Stimulated activated CD8-positive, alpha-beta memory T cell treated with anti-CD3 and anti-CD28 coated beads, Interleukin-2, amount 100 ng/mL, for 48 hours (primary cell): ENCODE measurements at places on chromosomes 6 and 20.

DNA sequence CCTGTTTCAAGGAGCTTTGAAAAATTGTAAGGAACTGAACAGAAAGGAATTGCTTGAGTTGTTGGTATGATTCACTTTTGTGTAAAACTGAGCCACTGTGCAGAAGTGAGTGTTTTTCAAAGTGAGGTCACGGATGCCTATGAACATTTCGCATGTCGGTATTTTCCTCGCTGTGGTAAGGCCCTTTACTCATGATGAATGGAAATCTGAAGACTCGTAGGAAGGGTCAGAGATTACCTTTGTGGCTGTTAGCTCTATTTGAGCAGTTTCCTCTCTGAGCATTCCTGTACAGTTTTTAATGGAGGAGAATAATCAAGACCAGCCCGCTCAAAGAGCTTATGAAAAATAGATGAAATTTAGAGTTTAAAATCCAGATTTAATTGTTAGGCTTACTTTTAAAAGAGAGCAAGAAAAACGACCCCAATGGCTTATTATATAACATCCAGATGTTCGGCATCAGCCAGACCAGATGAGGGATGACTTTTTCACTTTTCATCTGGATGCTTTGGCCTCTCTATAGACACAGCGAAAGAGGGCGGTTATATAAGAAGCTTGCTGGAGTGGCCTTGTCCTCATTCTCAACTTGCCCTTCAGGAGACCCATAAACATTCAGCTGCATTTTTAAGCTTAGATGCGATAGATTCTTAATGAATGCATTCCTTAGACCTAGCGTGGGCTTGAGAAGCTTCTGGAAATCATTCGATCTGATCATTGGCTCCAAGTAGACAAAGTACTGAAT, 99.5 kb downstream of the CD83 start:
- no peak for DNase-seq

GRCh38 chr20:6295127-6295866, 172.5 kb upstream of the FERMT1 start:
- no peak for DNase-seq

DNA sequence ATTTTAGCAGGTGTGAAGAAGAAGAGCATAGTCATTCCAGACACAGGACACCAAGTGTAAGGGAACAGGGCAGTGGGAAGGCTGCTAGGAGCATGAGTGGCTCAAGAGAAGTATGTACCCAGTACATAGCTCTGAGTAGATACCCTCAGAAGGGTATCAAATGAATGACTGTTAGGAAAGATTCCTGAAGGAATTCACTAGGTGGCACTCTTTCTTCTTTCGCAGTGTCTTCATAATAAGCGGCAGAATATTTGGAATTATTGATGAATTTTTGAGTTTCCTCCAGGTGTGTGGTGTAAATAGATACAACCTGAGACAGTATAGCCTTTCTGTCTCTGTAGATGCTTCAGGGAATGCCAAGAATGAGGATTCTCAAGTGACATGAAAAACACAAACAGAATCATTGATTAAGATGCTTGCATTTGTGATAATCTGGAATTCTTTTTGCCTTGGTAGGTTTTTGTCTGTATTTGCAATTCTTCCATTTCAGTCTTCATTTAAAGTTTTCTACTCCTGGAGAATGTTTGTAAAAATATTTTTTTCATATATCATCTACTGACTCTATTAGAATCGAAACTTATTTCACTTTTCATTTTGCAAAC, 264.3 kb upstream of the RIMS1 start:
- no peak for DNase-seq

GRCh38 chr20:10131732-10132345, 86.8 kb upstream of the SNAP25 start:
- no peak for DNase-seq

- no peak for DNase-seq
These were observed 145.3 kb upstream of the SPACA1 start for GRCh38 chr6:87902383-87902782.

DNA sequence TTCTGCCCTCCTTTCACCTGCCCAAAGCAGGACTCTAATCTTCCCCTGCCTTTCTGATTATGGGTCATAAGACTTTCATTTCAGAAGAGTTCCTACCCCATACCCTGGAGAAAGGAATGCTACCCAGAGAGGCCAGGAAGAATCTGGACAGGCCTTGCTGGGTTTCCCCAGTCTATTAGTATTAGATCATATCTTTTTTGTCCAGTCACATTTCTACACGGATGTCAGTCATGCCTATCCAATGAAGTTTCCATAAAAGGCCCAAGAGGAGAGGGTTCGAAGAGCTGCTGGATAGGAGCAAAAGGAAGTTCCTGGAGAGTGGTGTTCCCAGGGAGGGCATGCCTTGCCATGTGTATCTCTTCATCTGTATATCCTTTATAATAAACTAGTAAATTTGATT, 3.2 kb downstream of the POLH start:
- DNase-seq, result no peak

- DNase-seq, result no peak
These were observed 9.3 kb downstream of the RAET1E start for GRCh38 chr6:149888659-149889058.

DNA sequence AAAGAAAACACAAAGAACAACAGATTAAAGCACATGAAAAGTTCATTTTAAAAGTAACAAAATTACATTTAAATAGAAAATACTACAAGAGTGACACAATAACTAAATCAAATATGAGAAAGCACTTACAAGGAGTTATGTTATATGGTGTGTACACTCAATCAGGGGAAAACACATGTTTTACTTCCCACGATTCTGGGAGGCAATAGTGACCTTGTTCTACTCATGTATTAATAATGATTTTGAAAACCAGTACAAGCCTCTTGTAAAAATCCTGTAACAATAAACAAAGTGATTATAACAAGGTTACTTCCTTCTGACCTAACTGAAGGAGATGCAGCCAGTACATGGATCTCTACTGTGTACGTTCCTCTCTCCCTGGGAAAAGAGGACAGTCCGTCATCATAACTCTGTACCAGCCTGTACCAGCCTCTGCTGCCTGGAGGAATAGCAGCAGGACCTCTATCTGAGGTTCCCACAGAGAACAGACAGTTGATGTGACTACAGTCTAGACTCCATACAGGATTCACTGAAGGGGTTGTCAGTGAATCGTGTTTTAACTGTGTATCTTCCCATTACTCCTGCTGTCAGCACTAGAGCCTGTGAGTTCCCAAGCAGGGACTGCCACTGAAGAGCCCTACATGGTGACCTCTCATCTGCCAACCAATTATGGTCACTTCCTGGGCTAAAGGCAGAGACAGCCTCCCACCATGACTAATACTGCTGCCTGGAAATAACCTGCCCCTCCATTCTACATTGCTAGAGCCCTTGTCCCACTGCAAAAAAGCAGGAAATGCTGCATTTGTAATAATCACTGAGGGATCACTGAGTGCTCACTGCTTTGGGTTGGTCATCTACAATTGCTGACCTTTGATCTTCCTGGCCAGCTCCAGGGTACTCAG, 149.7 kb downstream of the KIF16B start:
- DNase-seq, result no peak

DNA sequence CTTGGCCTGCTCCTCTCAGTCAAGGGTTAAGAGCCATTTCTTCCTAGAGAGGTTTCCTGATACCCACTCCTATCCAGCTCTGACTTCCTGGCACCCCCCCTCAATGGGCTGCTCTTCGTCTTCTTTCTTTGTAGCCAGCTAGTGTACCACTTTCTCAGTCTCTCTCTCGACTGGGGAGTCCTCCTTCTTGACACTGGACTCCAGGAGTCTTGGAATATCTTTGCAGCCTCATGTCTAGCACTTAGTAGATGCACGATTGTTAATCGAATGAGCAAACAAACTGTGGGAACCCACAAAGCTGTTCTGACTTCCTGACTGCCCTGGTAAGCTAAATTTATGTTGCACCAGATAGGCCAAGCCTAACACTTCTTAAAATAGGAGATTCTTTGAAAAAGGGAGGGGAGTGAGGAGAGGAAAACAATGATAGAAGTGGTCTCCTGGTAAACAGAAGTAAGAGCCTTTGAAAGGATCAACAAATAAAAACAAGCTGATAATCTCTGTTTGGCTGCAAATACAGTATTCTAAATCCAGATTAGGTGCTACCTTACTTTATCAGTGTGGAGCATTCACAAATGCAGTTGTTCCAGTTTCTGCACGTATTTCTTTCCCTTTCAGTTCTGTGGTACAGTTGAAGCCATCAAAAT, 160.1 kb upstream of the CITED2 start:
- DNase-seq, result no peak

GRCh38 chr6:70225055-70225454, 77.8 kb downstream of the COL9A1 start:
- DNase-seq, result no peak

GRCh38 chr6:72530152-72530551, 91.7 kb upstream of the KCNQ5 start:
- DNase-seq, result no peak

- no peak for DNase-seq
These were observed 108.3 kb upstream of the AKAP12 start for GRCh38 chr6:151131324-151132007.

- no peak for DNase-seq
These were observed 937 bp downstream of the TAF8 start for GRCh38 chr6:42051268-42051653.

DNA sequence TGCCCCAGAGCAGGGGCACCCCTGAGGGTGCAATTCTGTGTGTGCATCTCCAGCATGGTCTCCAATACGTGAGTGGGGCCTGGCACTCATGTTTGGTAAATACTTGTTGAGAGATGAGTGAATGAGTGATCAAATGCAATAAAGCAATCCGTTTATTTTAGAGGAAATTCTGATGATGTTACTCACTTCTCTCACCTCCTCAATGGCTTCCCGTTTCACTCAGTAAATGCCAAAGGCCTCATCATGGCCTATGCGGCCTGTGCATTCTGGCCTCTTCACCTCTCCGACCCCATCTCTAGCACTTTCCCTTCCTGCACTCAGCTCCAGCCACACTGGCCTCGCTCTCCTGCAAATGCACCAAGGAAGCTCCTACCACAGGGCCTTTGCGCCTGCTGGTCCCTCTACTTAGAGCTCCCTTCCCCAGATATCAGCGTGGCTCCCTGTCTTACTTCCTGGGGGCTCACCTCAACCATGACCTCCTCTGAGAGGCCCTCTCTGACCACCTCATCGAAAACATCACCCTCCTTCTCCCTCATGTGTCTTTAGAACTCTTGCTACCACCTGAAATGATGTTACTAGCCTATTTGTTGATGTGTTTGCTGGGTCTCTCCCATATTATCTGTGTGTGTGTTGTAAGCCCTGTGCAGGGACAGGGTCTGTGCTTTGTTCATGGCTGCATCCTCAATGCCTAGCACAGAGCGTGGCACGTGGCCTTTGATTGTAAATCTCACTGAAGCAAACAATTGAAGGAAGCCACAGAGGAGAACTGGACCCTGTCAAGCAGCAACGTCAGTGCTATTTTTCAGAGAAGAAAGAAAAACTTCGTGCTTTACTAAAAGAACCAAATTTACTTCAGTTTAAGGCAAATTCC, 42.6 kb downstream of the RAB44 start:
- DNase-seq, result no peak

DNA sequence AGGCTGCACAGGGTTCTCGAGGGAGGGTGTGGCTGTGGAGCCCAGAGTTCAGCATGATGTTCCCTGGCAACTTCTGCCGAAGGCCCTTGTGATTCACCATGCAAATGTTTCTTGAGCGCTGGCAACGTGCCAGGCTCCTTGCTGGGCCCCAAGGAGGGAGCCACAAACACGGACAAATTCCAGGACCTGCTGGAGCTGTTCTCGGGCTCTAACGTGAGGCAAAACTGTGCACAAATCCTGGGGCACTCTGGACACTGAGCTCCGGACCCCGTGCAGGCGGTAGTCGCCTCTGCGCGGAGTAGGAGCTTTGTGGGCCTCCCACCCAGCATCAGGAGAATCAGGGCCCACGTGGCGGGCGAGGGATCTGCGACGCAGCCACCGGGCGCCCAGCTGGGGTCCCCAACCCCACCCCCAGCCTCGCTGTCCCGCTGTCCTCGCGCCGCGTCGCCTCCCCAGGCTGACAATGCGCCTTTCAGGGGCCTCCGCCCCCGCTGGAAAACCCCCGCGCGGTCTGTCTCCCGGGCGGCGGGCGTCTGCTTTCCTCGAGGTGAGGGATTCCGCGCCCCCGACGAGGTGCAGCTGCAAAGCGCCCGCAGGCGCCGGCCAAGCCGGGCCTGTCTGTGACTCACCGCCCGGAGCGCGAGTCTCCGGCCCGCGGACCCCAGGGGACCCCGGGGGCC, 31.7 kb upstream of the SCUBE3 start:
- DNase-seq, result no peak

DNA sequence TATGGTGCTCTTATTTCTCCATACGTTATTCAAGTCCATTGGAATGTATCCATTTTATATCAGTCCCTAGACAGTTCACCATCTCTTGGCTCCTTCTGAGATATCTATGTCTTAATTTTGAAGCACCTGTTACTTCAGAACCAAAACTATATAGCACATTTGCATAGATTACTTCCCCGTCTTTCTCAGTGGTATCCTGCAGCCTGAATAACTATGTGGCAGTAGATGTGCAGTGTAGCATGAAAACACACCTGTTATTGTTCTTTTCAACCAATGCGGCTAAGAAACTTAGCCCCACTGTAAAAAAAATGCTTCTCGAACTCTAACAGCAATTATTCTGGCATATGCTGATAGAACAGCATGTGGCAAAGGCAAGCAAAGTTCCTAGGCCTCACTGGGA, 1184.4 kb upstream of the ADGRB3 start:
- no peak for DNase-seq

- no peak for DNase-seq
These were observed 510 bp downstream of the NDRG3 start for GRCh38 chr20:36745234-36745926.

DNA sequence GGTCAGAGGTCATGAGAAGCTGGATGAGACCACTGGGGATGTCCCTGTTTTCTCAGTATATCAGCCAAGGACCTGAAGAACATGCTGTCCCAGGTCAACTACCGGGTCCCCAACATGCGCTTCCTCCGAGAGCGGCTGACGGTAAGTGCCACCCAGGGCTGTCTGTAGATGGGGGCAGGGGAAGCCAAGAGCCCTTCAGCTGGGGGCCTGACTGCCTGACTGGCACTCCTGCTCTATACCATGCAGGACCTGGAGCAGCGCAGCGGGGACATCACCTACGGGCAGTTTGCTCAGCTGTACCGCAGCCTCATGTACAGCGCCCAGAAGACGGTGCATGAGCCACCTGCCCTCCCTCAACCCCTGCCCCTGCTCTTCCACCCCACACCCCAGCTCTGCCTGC, 25.1 kb downstream of the PLCG1 start:
- DNase-seq, result no peak

GRCh38 chr20:63517376-63518309, 2.9 kb upstream of the PPDPF start:
- DNase-seq, result no peak

GRCh38 chr6:150534553-150534952, 65.1 kb upstream of the PLEKHG1 start:
- no peak for DNase-seq

DNA sequence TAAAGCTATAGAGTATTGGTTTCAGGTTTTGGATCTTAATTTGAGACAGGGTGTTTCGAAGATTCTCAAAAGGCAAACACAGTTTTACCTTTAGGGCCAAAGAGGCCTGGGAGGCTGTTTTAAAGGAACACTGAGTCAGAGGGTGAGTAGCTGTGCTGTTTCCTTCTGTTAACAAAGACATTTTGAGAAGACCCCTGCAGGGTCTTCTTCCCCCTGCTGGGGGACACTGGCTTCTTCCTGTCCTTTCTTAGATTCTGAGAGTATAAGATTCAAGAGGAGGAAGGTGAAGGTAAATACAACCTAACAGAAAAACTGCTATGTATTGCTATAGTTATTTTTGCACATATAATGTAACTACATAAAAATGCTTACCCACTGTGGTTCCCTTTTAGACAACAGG, 19.0 kb downstream of the HS3ST5 start:
- DNase-seq, result no peak

GRCh38 chr6:85942844-85943243, 300.2 kb upstream of the SYNCRIP start:
- no peak for DNase-seq

- DNase-seq, result no peak
These were observed 252.8 kb upstream of the CHD6 start for GRCh38 chr20:41870869-41871462.
